Stimulated activated CD8-positive, alpha-beta memory T cell treated with anti-CD3 and anti-CD28 coated beads, Interleukin-4, amount 100 ng/mL, for 48 hours (primary cell): ENCODE measurements at places on chromosomes 12 and 14.

GRCh38 chr14:42353315-42353714, 746.6 kb downstream of the LRFN5 start:
- no peak for DNase-seq

DNA sequence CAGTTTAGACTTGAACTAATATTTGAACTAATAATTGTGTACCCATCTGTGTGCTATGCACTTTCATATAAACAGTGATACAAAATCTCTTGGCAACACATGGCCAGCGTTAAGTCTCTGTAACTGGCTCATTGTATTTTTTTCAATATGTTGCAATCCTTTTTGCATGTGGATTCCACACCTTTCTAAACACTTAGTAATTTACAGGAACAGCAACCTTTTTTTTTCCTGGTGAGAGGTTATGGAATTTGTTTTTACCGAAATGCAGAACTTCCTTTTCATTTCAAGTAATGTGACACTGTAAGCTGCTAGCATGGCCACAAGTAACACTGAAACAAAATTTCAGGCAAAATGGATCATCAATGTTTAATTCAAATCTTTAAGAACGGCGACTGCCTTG, 45.4 kb upstream of the EPS8 start:
- no peak for DNase-seq

GRCh38 chr14:55220230-55220629, 28.8 kb upstream of the DLGAP5 start:
- DNase-seq, result no peak

GRCh38 chr12:93759512-93760081, 82.4 kb downstream of the CRADD start:
- no peak for DNase-seq

DNA sequence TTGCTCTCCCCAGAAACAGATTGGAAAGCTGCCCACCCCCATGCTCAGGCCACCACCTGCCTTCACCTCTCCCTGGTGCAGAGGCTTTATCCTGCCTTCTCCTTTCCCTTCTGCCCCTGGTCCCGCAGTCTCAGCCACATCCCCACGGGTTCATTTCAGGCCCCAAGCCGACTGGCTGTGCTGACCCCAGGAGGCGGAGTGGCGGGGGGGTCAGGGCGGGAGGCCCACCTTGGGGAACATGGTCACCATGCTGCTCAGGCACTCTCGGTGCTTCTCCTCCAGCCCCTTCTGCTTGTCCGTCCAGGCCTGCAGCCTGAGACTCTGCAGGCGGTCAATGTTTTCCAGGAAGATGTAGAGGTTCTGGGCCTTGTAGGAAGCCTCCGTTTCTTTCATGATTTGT, 6.9 kb downstream of the FAM186B start:
- no peak for DNase-seq

- DNase-seq, result no peak
Measured at GRCh38 chr14:76786601-76787000, 25.3 kb downstream of the VASH1 start.

- peak; percentile 67 for DNase-seq
Measured at GRCh38 chr12:125185740-125186470, 120.7 kb downstream of the AACS start.

- no peak for DNase-seq
Measured at GRCh38 chr12:129080391-129080790, 227.1 kb downstream of the GLT1D1 start.

DNA sequence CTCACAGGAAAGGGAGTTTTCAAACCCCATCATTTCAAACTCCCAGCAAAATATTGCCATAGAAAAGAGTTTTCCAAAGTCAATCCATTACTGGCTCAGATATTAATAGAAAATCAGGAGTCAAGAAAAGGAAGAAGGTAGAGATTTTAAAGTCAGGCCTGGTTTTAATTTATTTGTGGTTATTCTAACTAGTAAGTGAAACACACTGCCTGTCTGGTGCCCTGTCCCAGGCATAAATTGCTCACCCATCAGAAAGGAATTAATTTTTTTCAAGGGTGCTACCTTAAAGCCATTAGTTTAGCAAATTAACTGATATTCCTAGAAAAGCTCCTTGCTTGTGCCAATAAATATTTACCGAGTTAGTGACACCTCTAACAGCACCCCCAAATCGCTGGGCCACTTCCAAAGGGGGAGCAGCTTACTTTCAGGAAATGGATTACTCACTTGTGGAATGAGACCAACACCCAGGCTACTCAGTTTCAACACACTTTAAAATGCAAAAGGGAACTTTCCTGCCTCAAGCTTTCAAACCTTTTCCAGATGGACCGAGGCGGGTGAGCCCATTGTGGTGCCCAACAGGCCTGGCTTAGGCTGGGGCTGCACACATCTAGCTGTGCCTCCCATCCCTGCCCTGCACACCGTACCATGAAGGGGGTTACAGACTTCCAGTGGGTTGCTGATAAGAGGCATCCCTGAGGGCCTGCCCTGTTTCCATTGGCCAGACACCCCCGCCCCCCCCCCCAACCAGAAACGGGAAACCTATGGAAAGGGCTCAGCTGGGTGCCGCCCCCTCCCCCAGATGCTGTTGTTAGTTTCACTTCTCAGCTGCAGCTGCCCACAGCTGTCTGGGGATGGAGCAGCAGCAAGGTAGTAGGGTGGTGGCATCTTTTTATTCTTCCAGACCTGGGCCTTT, 117.2 kb downstream of the SAMD4A start:
- no peak for DNase-seq

DNA sequence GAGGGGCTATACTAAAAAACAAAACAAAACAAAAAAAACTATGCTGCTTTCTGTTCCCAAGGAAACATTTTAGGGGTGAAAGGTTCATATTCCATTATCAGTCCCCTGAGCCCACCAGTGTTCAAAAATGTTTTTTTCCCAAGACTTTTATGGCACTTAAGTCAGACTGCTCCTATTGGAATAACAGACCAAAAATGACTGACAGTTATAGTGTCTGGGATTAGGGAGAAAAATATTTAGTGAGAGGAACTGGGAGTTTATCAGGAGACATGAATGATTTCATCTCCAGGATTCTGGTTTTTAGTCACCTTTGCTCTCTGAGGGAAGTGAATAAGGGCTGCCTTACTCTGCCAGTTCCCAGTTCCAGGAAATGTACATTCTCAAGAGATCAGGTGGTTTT, 68.0 kb downstream of the PDE3A start:
- no peak for DNase-seq

GRCh38 chr12:28313631-28314030, 123.4 kb downstream of the CCDC91 start:
- no peak for DNase-seq

DNA sequence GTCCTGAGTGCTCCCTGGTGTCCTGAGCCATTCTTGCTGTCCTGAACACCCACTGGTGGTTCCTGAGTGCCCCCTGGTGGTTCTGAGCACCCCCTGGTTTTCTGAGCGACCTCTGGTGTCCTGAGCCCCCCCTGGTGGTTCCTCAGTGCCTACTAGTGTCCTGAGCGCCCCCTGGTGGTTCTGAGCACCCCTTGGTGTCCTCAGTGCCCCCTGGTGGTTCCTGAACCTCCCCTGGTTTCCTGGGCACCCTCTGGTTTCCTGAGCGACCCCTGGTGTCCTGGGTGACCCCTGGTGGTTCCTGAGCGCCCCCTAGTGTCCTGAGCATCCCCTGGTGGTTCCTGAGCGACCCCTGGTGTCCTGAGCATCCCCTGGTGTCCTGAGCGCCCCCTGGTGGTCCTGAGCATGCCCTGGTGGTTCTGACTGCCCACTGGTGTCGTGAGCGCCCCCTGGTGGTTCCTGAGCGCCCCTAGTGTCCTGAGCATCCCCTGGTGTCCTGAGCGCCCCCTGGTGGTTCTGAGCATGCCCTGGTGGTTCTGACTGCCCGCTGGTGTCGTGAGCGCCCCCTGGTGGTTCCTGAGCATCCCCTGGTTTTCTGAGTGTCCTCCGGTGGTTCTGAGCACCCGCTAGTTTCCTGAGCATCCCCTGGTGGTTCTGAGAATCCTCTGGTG, 473.1 kb downstream of the TMEM121 start:
- DNase-seq, result peak; percentile 91

- DNase-seq, result no peak
Measured at GRCh38 chr12:108297895-108298760, 41.0 kb downstream of the CMKLR1 start.

- DNase-seq, result no peak
Measured at GRCh38 chr12:90360300-90360699, 594.7 kb downstream of the CCER1 start.

GRCh38 chr14:81536241-81536771, 2.7 kb upstream of the SEL1L start:
- no peak for DNase-seq

DNA sequence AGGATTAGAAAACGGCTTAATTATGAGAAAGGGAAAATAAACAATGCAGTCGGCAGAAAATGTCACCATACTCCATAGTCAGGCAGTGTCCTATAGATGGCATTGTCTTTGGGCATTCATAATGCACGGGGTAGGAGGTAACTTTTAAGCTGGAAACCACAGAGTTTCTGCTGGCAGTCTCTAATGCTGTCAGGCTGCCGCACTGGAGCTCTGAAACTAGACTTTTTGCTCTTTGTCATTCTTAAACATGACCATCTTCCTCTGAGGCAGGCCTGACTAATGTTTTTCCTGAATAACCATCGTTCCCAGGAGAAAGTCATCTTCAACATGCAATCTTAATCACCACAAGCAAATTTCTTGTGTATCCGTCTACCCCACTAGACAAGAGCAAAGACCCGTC, 108.8 kb downstream of the ETNK1 start:
- DNase-seq, result no peak

GRCh38 chr14:72738161-72738611, 155.7 kb downstream of the DPF3 start:
- DNase-seq, result no peak

- no peak for DNase-seq
Measured at GRCh38 chr12:131415781-131416180, 295.1 kb upstream of the SFSWAP start.

- peak; percentile 63 for DNase-seq
Measured at GRCh38 chr12:40622246-40622838, 69.9 kb upstream of the CNTN1 start.

DNA sequence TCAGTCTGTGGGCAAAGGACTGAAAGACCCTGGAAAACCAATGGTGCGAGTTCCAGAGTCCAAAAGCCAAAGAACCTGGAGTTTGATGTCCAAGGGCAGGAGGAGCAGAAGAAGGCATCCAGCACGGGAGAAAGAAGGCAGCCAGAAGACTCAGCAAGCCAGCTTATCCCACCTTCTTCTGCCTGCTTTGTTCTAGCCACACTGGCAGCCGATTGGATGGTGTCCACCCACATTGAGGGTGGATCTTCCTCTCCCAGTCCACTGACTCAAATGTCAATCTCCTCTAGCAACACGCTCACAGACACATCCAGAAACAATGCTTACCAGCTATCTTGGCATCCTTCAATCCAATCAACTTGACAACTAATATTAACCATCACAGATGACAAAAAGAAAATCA, 57.2 kb upstream of the CAPRIN2 start:
- no peak for DNase-seq

DNA sequence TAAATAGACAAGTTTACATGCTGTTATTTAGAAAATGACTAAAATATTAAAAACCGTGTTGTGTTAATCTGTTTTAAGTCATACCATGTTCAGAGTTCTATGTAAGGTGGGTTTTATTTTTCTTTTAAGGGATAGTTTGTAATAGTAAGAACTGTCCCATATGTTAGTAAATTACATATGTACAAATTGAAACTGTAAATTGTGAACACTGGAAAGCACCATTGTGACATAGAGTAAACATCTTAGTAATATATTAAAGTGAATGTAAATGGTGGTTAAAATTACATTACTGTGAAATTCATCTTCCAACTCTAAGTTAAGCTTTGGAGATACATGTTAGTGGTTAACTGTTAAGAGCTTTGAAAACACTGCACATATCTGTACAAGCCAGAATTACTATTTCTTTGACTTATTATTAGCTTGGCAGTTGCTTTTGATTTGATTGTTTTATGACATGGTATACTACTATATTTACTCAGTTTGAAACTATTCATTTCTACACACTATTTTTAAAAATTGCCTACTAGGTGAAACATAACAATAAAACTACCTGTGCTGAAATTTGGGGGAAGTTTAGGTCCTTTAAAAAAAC, 27.4 kb upstream of the DIP2B start:
- DNase-seq, result no peak

DNA sequence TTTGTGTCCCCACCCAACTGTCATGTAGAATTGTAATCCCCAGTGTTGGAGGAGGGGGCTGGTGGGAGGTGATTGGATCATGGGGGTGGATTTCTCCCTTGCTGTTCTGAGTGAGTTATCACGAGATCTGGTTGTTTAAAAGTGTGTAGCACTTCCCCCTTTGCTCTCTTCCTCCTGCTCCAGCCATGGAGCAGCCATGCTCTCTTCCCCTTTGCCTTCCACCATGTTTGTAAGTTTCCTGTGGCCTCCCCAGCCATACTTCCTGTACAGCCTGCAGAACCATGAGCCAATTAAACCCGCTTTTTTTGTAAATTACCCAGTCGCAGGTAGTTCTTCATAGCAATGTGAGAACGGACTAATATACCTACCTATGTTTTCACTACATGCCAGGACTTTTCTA, 2.6 kb upstream of the POC1B start:
- no peak for DNase-seq

DNA sequence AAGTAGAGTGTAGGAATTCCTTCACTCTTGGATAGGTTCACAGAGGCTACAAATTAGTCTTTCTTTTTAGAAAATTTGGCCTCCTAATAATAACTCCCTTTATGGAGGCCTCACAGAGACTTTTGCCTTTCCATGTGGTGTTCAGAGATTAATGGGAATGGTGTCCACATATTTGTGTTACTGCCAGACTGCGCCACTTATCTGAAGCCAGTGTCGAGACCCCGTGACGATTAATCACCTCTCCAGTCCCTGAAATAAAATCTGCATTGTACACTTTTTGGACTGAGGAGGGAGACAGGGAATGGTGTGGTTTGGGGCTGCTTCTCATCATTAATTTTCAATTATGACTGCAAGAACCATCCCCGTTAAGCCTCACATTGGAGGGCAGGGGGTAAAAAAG, 980.5 kb downstream of the FLRT2 start:
- no peak for DNase-seq

DNA sequence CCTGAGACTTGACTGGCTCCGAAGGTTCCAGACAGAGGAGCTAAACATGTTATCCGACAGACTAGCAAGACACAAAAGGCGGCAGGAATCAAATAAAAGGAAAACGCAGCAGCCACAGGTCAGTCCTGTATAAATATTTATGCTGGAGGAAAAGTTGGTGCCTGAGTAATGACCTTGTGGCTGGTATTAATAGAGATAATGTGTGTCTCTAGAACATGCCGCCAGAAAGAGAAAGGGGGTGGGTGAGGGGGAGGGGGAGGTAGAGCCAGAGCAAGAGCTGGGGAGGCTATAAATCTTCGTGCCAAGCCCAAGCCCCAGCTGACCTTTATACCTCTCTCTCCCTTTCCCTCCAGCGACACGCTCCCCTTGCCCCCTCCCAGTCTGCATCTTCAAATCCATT, 590.4 kb downstream of the MED13L start:
- DNase-seq, result no peak

GRCh38 chr14:77599889-77600288, 16.5 kb downstream of the SPTLC2 start:
- DNase-seq, result no peak
